Omental fat pad (tissue), 4 donors: ENCODE measurements at places on chromosomes 16 and 17.

DNA sequence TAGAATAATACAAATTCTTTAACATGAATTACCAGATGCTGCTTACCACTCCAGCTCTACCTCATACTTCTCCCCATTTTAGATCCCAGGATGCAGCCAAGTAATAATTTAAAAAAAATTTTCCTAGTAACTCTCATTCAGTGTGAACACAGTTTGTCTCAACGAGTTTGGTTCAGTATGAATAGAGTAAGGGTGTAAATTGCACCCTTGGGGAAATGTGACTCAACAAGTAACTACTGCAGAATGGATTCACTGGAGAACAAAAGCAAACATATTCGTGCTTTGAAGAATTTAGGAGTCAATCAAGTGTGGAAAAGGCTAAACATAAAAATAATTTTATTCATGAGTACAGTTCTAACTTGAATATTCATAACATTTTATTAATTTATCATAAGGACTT is 23.0 kb downstream of the KCNJ16 start:
- DNase-seq, result no peak

DNA sequence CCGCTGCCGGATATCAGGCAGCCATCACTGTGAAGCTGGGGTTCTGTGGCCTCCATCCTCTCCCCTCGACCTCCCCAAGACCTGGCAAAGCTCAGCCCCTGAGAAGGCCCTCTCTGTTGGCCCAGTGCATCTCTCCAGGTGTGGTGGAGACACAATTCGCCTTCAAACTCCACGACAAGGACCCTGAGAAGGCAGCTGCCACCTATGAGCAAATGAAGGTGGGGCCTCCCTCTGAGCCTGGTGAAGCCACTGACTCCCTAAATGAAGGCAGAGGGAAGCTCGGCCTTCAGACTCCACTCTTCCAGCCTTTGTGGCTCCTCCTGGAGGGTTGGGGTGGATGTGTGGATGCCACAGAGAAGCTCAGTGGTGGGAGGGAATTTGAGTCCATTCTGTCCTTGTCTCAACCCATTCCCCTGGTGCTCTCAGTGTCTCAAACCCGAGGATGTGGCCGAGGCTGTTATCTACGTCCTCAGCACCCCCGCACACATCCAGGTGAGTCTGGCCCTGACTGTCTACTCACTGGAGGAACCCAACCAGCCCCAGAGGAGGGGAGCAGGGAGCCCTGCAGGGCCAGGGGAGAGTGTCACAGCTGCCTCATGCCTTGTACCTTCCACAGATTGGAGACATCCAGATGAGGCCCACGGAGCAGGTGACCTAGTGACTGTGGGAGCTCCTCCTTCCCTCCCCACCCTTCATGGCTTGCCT is 1.7 kb upstream of the MRM1 start:
- DNase-seq, result no peak

DNA sequence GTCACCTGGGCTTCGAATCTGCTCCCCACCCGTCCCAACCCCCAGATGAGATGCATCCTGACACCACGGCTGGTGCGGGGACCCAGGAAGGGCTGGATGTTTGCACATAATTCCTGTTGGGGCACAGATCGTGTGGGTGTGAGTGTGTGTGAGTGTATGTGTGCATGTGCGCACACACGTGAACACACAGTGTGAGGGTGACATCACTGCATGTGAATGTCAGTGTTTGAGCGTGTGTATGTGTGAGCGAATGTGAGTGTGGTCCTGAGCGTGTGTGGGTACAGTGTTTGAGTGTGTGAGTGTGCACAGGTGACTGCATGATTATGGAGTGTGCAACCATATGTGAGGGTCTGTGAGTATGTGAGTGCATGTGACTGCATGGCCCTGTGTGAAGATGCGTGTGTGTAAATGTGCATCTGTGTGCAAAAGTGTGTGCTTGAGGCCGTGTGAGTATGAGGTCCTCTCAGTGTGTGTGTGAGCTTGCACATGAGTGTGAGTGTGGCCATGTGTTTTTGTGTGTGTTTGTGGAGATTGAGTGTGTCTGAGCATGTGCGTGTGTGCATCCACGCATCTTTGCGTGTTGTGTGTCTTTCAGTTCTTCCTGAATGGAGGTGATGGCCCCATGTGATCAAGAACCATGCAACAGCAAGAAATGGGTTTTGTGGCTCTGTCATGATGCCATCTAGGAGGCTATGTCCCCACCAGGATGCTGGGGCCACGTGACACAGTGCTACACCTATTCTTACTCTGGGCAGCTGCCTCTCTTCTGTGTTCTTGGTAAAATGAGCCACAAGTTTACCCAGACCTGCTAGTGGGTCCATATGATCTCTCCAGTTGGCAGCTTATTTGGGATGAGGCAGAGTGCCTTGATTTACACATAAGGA is 70.5 kb upstream of the GCSH start:
- no peak for DNase-seq

DNA sequence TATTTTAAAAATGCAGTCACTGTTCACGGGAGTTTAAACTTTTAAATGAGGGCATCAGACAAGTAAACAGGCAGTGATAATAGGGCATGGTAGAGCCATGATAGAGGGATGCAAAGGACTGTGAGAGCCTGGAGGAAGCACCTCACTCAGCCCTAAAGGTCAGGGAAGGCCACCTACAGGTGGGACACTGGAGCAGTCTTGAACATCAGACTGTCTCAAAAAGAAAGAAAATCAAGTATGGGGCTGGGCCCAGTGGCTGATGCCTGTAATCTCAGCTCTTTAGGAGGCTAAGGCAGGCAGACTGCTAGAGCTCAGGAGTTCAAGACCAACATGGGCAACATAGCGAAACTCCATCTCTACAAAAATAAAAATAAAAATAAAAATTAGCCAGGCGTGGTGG is 31.0 kb upstream of the DHRS7B start:
- DNase-seq, result no peak

GRCh38 chr17:48478224-48479013 is 48.4 kb upstream of the SKAP1 start:
- DNase-seq, result no peak

DNA sequence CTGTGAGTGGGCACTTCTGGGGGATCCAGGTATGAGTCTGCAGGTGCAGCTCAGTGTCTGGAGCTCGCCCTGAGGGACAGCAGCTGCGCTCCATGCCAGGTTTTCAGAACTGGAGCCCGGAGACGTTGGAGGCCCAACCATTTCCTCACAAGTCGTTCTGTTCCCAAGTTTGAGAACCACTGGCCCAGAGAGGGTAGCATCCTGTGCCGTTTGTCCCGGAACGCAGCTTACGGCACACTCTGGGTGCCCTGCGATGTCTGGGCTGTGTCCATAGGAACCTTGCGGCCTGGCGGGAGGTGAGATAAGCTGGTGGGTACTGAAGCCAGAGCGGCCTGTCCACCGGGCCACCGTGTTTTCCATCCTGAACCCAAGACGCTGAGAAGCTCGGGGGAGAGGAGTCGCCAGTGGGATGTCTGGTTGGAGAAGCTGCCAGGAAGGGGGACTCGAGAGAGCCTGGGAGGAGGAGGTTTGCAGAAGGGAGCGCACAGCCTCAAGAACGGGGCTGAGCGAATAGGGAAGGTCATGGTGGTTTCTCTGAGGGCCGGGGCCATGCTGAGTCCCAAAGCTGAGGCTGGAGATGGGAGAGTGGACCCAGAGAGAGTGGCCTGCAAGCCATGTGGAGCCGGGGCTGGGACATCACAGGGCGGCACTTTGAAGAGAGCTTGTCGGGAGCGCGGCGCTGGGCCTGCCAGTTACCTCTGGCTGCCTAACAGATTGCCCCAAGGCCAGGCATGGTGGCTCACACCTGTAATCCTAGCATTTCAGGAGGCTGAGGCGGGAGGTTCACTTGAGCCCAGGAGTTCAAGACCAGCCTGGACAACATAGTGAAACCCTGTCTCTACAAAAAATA is 211.0 kb upstream of the GSE1 start:
- DNase-seq, result no peak
